ENCODE measurements at places on chromosomes 2 and 18.

- DNase-seq = no peak
Measured at GRCh38 chr2:132901661-132902060, 231.7 kb upstream of the LYPD1 start.

DNA sequence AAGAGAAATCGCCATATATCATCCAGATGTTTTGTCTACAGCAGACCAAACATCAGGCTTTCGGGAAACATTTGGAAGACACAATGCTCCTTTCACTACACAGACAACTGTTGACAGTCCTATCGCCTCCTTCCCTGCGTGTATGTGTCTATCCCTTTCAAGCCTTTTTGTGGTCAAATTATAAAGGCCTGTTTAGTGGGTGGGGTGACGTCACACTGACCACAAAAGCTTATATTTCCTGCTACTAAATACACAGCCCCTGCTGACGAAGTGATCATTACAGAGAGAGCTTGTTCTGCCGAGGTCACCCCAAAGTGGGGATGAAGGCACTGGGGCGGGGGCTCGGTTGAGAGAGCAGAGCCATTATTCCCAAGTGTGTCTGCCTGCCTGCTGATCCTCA is 302.7 kb upstream of the TNP1 start:
- DNase-seq = no peak

- no peak for DNase-seq
Measured at GRCh38 chr2:86039178-86039962, 66.3 kb downstream of the POLR1A start.

DNA sequence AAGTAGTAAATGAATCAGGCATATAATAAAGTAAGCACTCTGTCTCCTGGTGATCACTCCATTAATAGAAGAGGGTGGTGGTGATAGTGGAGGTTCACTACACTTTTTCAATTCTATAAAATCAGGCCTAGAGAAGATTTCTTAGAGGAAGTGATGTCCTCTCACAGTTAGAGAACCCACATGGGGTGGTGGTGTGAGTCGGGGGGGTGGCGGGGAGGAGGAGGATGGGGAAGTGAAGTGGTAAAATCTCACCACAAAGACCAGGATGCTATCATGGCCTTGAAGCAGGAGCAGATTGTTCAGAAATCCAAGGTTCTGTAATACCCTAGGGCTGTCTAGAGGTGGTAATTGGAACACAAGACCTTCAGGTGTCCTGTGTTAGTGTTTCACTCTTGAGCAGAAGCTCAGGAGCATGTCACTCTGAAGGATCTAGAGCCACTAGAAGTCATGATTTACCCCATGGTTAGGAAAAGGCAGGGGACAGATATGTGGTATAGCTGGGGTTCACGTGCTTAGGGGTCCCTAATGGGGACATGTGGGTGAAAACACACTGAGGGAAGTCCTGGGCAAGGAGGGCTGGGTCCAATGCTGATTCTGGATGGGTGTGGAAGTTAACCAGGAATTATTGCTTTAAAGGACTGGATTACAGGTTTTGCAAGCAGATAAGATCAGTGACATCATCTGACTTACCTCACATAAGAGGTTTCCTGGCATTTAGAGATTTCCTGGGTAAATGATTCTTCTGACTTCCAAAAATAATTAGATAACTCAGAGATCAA is 31.0 kb downstream of the RNF125 start:
- DNase-seq = no peak

- DNase-seq = no peak
Measured at GRCh38 chr18:23693846-23694245, 4.6 kb downstream of the LAMA3 start.

GRCh38 chr2:26952374-26952773 is 18.1 kb upstream of the MAPRE3 start:
- no peak for DNase-seq

DNA sequence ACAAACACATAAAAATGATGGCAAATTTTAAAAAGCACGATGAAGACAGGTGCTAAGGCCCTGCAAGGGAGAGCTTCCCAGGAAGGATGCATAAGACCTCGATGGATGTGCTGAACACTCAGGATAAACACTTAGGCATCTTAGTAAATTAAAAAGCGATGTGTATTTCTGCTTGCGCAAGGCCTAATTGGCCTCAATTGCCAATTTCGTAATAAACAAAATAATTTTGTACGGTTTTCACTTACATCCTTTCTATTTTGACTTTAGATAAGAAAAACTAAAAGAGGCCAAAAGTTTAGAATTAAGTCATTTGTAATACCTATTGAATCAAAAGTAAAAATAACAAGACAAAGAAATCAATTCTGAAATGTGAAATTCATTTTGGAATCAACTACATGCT is 189.1 kb downstream of the TCF4 start:
- DNase-seq = no peak

All from NCI-H1105 treated with DMSO at 0.1 percent for 48 hours (cell line).